ENCODE measurements at places on chromosomes 5 and 9.

DNA sequence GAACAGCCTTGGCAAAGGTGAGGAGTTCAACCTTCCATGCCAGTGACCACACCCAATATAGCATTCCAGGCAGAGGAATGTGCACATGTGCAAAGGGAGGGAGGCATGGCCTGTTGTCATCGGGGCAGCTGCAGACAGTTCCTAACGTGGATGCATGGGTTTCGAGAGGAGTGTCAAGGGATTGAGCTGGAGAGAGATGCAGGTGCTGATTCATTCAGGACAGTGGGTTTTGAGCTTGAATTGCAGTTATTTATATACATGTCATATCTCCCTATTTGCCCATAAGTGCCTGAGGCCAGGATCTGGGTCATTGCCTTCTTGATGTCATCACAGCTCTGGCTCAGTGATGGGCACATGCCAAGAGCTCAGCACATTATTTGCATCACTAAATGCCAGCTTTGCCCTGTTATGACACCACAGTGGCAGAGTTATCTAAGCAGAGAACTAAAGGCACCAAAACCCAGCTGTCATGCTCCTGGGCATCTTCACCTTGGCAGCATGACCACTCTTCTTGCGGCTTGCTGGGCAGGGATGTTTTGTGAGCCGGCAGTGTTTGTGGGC is 278.0 kb downstream of the NTRK2 start:
- no peak for DNase-seq

- no peak for DNase-seq
Measured at GRCh38 chr9:14293801-14294200, 20.1 kb downstream of the NFIB start.

- DNase-seq = no peak
Measured at GRCh38 chr5:175728316-175728715, 70.4 kb downstream of the HRH2 start.

DNA sequence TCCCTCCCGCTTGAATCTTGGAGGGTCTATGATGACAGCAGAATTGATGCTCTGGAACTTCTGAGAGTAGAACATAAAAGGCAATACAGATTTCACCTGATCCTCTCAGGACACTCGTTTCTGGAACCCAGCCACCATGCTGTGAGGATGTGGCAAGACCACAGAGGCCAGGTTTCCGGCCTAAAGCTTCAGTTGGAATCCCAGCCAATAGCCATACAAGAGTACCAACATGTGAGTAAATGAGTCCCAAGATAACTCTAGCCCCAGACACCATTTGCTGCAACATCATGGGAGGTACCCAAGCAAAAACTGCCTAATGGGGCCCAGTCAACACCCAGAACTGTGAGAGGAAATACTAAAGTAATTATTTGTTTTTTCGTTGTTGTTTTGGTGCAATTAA is 65.7 kb upstream of the MARCHF11 start:
- DNase-seq = no peak

GRCh38 chr5:79938468-79938867 is 52.6 kb downstream of the MTX3 start:
- no peak for DNase-seq

GRCh38 chr5:60541980-60542379 is 158.0 kb downstream of the DEPDC1B start:
- DNase-seq = no peak

GRCh38 chr5:80714570-80715298 is 60.0 kb upstream of the DHFR start:
- DNase-seq = no peak

GRCh38 chr5:157494178-157494832 is 34.3 kb downstream of the NIPAL4 start:
- no peak for DNase-seq

DNA sequence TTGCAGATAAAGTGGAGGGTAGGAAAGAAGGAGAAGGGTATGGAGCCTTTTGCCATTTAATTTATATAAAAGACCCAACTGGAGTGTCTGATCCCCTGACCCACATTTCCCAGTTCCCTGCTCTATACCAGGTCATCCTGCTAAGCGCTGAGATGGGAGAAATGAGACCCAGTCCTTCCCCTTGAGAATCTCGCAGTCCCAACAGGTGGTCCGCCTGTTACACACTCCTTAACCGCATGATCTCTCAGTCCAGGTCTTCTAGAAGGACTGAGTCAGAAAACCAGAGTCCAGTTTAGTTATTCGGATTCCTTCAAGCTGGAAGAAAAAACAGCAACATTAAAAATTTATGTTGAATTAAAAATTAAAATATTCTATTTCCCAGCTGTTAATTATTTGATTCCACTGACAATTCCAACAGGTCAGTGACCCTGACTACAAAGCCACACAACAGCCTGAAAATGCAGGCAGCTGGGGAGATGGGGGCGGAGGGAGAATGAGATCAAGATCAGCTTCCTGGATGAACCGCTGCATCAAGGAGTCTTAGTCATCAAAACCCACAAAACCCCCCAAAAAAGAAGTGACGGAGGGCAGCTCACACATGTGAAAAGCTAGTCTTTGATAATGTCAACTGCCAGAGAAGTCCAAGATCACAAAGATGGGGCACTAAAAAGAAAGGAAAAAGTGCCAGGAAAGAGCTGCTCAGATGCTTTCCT is 44.0 kb downstream of the GGTA1 start:
- no peak for DNase-seq

GRCh38 chr5:108212775-108213346 is 169.0 kb downstream of the FBXL17 start:
- DNase-seq = no peak

GRCh38 chr5:169705322-169705721 is 68.2 kb downstream of the DOCK2 start:
- no peak for DNase-seq

DNA sequence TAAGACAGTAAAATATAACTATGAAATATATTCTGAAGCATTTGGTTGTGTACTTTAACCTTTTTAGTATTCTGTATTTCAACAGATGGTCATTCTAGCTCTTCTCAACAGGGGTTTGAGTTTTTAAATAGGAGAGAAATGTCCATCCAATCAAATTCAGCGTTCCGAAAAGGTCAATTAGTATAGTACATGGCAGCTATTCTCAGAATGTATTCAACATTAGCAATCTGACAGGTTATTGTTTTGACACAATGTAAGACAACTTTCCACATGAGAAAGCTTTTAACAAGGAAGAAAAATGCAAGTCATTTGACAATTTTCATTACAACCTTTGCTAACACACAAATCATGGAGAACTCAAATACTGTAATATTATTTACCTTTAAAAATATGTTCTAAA is 996.3 kb upstream of the CDH10 start:
- DNase-seq = no peak

- no peak for DNase-seq
Measured at GRCh38 chr5:72494623-72495124, 12.5 kb downstream of the ZNF366 start.

GRCh38 chr9:105693435-105694189 is 729 bp upstream of the TMEM38B start:
- no peak for DNase-seq

DNA sequence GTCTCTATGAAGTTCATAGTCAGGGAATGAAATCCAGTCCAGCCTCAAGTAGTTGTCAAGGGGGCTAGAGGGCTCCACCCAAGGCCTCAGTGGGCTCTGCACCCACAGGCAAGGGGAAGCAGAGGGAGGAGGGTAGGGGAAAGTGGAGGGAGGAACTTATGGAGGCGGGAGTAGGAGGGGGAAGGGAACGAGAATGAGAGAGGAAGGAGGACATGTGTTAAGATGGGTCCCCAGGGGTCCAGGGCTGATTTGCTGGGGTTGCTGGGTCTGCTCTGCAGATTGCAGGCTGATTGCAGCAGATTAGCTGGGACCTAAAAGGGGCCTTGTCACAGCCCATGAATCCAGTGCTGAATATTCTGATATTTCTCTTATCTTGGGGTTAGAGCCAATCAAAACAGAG is 166.9 kb upstream of the IL12B start:
- no peak for DNase-seq

GRCh38 chr9:79013715-79014610 is 557.8 kb upstream of the TLE4 start:
- DNase-seq = no peak

DNA sequence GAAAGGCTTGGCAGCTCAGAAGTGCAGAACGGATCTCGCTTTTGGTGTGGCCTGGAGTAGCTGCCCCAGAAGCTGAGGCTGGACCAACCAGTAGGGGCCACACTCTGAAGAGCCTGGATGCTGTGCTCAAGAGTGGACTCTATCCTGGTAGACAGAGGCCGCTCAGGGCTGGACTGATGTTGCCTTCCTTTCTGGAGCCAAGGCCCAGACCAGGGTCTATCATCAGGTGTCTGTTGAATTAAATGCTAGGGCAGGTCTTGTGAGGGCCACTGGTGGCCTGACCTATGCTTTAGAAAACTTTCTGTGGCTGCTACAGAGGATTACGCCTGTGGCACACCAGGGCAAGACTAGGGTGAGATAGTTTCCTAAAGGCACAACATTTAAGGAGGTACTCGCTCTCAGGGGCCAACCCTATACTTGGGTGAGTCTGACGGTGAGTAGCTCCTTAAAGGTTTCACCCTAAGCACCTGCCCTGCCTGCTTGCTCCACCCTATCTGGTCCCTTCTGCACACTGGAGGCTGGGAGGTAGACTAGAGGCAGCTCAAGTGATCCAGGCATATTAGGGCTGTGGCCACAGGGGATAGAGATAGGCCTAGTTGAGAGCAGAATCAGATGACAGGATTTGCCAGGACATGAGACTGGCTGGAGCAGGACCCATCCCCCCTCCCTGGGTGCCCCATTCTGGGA is 9.8 kb upstream of the IRF1 start:
- no peak for DNase-seq

GRCh38 chr5:168137265-168137664 is 154.2 kb upstream of the WWC1 start:
- DNase-seq = no peak

DNA sequence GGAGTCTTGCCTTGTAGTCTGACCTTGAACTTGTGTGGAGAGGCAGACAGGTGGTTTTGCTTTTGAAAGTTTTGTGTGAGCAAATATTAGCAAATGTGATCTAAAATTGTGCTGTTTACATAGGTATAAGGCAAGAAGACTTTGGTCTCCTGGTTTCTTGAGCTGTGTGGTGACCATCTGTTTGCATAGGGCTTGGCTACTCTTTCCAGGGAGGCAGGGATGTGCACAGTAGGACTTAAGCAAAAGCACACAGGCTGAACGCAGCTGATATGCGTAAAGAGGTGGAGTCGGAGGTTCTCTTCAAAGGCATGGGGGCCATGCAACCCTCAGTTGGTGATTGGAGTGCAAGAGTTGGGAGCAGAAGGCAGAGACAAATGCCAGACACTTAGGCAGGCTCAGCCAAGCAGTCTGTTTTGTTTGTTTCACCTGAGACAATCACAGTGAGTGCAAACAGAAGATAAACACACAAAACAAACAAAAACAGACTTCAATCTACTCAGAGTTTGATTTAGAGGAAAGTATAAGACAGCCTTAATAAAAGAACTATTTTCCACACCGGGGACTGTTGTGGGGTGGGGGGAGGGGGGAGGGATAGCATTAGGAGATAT is 744.2 kb downstream of the MTRR start:
- no peak for DNase-seq

DNA sequence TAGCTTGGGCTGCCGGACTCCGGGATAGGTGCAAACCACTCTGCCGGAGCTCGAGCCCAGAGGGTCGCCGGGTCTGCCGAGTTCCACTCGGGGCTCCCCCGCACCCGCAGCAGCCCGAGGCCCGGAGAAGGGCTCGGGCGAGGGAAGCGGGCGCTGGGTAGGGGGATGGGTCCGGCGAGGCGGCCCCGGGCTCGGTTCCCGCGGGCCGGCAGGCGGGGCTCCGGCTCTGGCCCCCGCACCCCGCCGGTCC is 507 bp downstream of the RICTOR start:
- DNase-seq = no peak

DNA sequence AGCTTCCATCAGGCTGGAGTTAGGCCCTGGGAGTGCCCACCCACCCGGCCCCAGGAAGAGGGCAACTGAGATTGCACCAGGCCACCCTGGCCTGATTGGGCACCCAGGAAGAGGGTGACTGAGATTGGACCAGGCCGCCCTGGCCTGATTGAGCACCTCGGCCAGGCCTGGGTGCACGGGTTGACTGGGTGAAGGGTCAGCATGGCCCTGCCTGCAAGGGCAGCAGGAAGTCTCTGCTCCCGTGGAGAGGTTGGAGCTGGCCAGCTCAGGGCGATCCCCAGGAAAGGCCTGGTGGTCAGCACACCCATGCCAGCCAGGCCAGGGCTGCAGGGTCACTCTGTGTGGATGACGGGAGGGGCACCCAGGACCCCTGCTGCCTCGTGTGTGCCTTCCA is 11.8 kb downstream of the ADAMTSL2 start:
- DNase-seq = no peak

DNA sequence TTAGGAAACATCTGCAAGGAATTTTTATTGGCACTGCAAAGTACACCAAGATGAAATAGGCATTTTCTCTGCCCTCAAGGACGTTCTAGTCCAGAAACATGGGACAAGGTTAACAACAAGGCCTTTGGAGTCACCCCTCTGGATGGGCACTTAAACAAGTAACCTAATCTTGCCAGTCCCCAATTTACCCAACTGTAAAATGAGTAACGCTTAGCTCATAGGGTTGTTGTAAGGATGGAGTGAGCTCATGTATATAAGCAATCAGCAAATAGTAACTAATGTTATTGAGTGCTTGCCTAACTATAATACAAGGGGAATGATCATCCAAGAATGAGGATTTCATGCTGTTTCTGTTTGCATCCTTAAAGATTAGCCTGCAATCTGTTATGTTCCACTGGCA is 189.3 kb downstream of the PAPPA start:
- DNase-seq = no peak

GRCh38 chr5:94103514-94104245 is 362.3 kb upstream of the POU5F2 start:
- DNase-seq = no peak

- DNase-seq = no peak
Measured at GRCh38 chr5:31850981-31851689, 212.2 kb downstream of the PDZD2 start.

DNA sequence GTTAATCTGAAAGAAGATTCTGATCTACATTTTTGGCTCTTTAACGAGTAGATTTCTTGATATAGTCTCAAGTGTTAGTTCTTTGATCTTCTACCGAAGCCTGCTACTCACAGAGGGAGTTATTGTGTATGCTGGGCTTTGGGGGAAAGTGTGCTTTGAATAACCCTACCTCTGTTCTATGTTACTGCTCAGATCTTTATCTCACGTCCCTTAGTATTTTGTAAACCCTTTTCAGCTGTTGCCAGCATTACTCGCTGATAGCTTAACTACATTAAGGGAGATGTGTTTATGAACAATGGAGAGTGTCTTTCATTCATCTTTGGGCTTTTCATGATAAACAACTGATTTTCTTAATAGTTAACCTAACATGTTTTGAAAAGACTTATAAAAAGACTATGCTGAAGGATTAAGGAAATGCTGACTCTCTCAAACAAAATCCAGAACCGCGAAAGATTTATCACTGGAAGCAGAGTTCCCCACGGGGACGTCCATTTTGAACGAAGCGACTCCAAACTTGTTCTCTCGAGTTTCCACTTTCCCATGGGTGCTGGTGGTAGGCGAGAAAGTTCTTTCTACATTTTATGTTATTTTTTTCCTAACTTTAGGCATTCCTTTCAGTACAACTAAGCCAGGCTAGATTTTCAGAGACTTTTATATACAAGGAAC is 27.9 kb upstream of the ALDH1A1 start:
- no peak for DNase-seq
